ENCODE measurements at places on chromosomes 5 and 9.
A peak's percentile ranks its signal among the peaks of the same experiment; 100 is the strongest.

GRCh38 chr9:108823829-108824228, 32.0 kb downstream of the ACTL7B start:
- no peak overlapping the region for H3K27ac ChIP-seq
- H3K4me3 ChIP-seq = no peak overlapping the region
- no peaks in the 10 kb centered on the region for H3K4me1 ChIP-seq
- H3K36me3 ChIP-seq = no peaks in the 10 kb centered on the region

GRCh38 chr5:102807878-102808502, 52.9 kb downstream of the PAM start:
- H3K27me3 ChIP-seq = no peaks in the 10 kb centered on the region
- no peaks in the 10 kb centered on the region for H3K36me3 ChIP-seq
- no peak overlapping the region for H3K27ac ChIP-seq
- no peaks in the 10 kb centered on the region for H3K4me1 ChIP-seq

DNA sequence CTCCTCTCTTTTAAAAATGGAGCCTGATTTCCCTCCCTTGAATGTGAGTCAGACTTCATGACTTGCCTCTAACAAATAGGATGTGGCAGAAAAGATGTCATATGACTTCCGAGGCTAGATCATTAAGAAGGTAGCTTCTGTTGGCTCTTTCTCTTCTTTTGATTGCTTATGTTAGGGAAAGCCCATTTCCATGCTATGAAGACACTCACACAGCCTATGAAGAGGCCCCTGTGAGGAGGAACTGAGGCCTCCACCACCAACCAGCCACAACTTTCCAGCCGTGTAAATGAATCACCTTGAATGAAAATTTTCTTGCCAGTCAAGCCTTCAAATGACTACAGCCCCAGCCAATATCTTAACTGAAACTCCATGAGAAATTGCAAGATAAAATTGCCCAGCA, 413.4 kb downstream of the TMEM38B start:
- H3K27ac ChIP-seq = no peak overlapping the region
- no peak for DNase-seq
- H3K36me3 ChIP-seq = no peaks in the 10 kb centered on the region
- H3K27me3 ChIP-seq = no peaks in the 10 kb centered on the region
- no peaks in the 10 kb centered on the region for H3K4me1 ChIP-seq

DNA sequence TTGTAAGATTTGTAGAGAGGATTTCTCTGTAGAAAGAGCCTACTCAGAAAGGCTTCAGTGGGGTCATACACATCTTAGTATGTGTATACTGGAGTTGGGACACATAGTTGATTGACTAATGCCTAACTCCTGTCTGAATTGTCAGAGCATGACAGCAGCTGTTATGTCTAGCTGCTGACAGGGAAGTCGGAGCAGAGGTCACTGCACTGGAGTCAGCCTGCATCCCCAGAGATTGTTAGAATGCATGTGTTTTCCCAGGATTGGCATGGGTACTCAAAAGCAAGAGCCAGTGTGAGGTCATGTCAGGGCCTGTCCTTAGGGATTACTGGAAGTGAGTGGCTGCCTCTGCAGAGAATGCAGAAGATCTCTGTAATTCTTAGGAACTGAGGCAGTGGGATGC, 82.7 kb downstream of the ITGA1 start:
- H3K4me1 ChIP-seq = no peaks in the 10 kb centered on the region
- H3K27ac ChIP-seq = no peak overlapping the region
- no peaks in the 10 kb centered on the region for H3K27me3 ChIP-seq
- DNase-seq = no peak

GRCh38 chr5:3602785-3603502, 7.3 kb downstream of the IRX1 start:
- no peak for DNase-seq
- no peak overlapping the region for H3K4me3 ChIP-seq
- no peaks in the 10 kb centered on the region for H3K36me3 ChIP-seq
- peaks cover 71% of the 10 kb centered on the region for H3K27me3 ChIP-seq

DNA sequence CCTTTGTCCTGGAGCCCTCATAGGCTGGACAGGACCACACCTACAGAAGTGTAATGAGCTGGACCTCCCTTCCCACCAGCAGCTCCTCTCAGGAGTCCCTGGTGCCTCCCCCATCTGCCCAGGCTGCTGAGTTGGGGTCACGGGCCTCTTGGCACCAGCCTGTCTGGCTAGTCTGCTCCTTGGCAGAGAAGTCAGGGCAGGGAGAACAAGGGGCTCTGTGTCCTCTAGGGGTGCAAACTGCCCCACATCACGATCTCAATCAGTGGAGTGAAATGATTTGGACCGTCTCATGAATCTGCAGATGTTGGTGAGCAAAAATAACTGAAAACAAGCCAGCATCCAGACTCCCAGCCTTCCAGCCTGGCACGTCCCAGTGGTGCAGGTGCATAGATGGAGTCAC, 14.9 kb upstream of the GFPT2 start:
- H3K27ac ChIP-seq = no peak overlapping the region
- no peak overlapping the region for H3K4me3 ChIP-seq
- H3K27me3 ChIP-seq = no peaks in the 10 kb centered on the region
- H3K36me3 ChIP-seq = no peaks in the 10 kb centered on the region
- DNase-seq = no peak

GRCh38 chr5:38716516-38716915, 129.3 kb upstream of the OSMR start:
- no peaks in the 10 kb centered on the region for H3K36me3 ChIP-seq
- DNase-seq = no peak
- no peak overlapping the region for H3K4me3 ChIP-seq
- no peaks in the 10 kb centered on the region for H3K4me1 ChIP-seq

GRCh38 chr9:68838245-68838644, 133.2 kb downstream of the PIP5K1B start:
- H3K4me3 ChIP-seq = no peak overlapping the region
- H3K36me3 ChIP-seq = no peaks in the 10 kb centered on the region
- no peaks in the 10 kb centered on the region for H3K4me1 ChIP-seq
- H3K27ac ChIP-seq = no peak overlapping the region
- H3K27me3 ChIP-seq = no peaks in the 10 kb centered on the region
- no peak for DNase-seq

- H3K36me3 ChIP-seq = no peaks in the 10 kb centered on the region
- peaks cover 2% of the 10 kb centered on the region for H3K27me3 ChIP-seq
- no peak overlapping the region for H3K27ac ChIP-seq
- no peak overlapping the region for H3K4me3 ChIP-seq
- DNase-seq = no peak
- no peaks in the 10 kb centered on the region for H3K4me1 ChIP-seq
Observed at GRCh38 chr5:142644640-142645361, 41.1 kb downstream of the FGF1 start.

DNA sequence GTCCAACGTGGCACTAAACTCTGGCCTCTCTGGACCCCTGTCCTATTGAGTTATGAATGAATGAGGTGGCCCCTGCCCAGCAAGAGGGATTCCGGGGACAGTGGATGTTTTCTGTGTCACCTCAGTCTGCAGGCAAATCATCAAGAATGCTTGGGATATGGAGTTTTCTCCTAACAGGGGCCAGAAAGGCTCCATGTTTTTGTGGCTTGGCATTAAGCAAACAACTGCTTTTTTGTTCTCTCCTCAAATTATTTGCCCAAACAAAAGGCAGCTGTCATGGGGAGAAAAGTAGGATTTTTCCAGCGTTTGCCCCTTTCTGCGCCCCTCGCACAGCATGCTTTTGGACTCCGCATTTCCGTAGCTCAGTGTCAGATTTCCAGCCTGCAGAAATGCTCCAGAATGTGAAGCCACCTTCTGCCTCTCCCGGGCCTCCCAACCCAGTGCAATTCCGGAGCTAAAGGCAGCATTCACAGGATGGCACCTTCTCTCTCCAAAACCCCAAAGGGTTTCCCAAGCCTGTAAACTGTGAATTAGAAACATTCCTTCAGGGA, 553.3 kb downstream of the CCDC171 start:
- H3K4me1 ChIP-seq = no peaks in the 10 kb centered on the region
- H3K36me3 ChIP-seq = no peaks in the 10 kb centered on the region
- DNase-seq = no peak
- no peak overlapping the region for H3K27ac ChIP-seq

- H3K4me1 ChIP-seq = peaks cover 37% of the 10 kb centered on the region
- peaks cover 35% of the 10 kb centered on the region for H3K36me3 ChIP-seq
- H3K4me3 ChIP-seq = peak within 1 kb of the TSS; percentile 95
- peak within 1 kb of the TSS; percentile 96 for H3K27ac ChIP-seq
Observed at GRCh38 chr9:137618105-137619067, at the start of gene EHMT1. Gene EHMT1 (plus strand): TSS chr9:137619005. CDS start chr9:137619029, 24 bp downstream.

DNA sequence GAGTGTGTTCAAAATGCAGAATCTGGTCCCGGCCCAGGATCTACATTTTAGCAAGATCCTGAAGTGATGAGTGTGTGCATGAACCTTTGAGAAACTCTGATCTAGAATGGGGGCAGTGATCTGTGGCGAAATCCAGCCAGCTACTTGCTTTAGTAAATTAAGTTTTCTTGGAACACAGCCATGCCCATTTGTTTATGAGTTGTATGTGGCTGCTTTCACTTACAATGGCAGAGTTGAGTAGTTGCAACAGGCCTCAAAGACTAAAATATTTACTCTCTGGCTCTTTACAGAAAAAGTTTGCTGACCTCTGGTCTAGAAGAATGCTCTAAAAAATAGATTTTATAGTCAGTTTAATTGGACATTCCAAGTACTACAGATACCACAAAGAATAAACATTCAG, 588.3 kb downstream of the BNC2 start:
- no peak overlapping the region for H3K4me3 ChIP-seq
- H3K4me1 ChIP-seq = no peaks in the 10 kb centered on the region
- DNase-seq = no peak
- no peaks in the 10 kb centered on the region for H3K36me3 ChIP-seq

- H3K4me3 ChIP-seq = no peak overlapping the region
- DNase-seq = no peak
- no peaks in the 10 kb centered on the region for H3K27me3 ChIP-seq
- peaks cover 12% of the 10 kb centered on the region for H3K4me1 ChIP-seq
Observed at GRCh38 chr5:1093361-1093760, 18.5 kb downstream of the SLC12A7 start.

DNA sequence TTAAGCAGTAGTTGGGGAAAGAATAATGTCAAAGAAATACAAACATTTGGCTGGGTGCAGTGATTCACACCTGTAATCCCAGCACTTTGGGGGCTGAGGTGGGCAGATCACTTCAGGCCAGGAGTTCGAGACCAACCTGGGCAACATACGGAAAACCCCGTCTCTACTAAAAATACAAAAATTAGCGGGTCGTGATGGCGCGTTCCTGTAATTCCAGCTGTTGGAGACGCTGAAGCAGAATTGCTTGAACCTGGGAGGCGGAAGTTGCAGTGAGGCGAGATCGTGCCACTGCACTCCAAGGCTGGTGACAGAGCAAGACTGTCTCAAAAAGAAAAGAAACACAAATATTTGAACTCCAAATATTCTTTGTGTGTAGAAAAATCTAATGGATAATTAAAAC, 4.7 kb downstream of the MATR3 start:
- no peak overlapping the region for H3K4me3 ChIP-seq
- H3K4me1 ChIP-seq = peaks cover 52% of the 10 kb centered on the region
- no peaks in the 10 kb centered on the region for H3K27me3 ChIP-seq

DNA sequence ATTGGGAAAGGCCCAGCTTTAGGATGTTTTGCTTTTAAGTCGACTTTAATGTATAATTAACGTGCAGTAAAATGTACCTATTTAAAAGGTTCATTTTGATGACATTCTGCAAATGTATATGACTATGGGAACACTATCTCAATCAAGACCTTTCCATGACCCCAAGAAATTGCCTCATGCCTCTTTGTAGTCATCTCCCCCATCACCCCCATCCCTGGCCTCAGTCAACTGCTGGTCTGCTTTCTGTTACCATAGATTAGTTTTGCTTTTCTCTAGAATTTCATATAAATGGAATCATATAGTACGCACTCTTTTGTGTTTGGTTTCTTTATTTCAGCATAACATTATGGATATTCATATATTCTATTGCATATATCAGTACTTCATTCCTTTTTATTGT, 80.7 kb upstream of the C9orf72 start:
- H3K4me3 ChIP-seq = no peak overlapping the region
- H3K4me1 ChIP-seq = no peaks in the 10 kb centered on the region
- H3K27me3 ChIP-seq = no peaks in the 10 kb centered on the region
- no peaks in the 10 kb centered on the region for H3K36me3 ChIP-seq
- no peak overlapping the region for H3K27ac ChIP-seq
- no peak for DNase-seq

DNA sequence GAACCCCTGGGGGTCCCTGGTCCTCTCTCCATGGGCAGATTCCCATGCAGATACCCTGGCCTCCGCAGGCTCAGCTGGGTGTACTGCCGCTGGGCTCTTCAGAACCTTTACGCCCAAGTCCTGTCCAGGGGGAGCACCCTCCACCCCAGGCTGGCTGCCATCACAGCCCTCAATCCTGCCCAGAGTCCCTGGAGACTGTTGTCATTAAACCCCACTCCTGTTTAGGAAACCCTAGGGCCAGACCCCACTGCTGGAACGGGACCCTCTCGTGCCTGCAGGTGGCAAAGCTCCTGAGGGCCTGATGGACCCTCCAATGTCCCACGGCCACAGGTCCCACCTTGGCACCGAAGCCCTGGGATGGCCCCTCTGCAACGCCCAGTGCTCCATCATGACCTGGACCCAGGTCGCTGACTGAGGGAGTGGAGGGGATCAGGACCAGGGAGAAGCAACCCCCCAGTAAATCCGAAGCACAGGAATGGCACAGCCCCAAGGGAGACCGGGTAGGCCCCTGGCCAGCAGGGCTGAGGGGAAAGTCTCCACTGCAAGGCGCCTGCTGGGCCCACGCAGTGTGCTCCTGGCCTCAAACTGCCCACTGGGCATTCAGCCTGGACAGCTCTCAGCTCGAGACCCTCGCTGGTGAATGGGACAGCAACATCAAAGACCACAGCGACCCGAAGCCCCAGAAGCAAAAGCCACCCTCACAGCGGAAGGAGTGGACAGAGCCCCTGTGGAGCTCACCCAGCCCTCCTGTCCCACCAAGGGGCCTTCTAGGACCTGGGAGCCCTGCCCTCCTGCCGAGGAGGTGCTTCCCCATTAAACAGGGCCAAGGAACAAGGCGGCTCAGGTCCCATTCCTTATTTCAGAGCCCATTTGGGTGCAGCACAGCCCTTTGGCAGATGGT, 8.3 kb downstream of the ZDHHC11B start:
- no peak overlapping the region for H3K27ac ChIP-seq
- H3K36me3 ChIP-seq = no peaks in the 10 kb centered on the region
- no peak for DNase-seq
- no peaks in the 10 kb centered on the region for H3K27me3 ChIP-seq
- H3K4me3 ChIP-seq = no peak overlapping the region

GRCh38 chr5:140550147-140551079, 3.0 kb downstream of the EIF4EBP3 start:
- H3K36me3 ChIP-seq = peaks cover 39% of the 10 kb centered on the region
- no peaks in the 10 kb centered on the region for H3K27me3 ChIP-seq
- H3K4me3 ChIP-seq = no peak overlapping the region
- H3K4me1 ChIP-seq = peaks cover 40% of the 10 kb centered on the region
- DNase-seq = no peak

GRCh38 chr5:54156577-54156976, 153.8 kb downstream of the ARL15 start:
- H3K27ac ChIP-seq = no peak overlapping the region
- DNase-seq = no peak
- H3K36me3 ChIP-seq = no peaks in the 10 kb centered on the region
- no peaks in the 10 kb centered on the region for H3K27me3 ChIP-seq

- no peaks in the 10 kb centered on the region for H3K36me3 ChIP-seq
- peaks cover 5% of the 10 kb centered on the region for H3K27me3 ChIP-seq
- H3K4me3 ChIP-seq = no peak overlapping the region
- no peaks in the 10 kb centered on the region for H3K4me1 ChIP-seq
Observed at GRCh38 chr9:120310035-120310434, 269.9 kb downstream of the CDK5RAP2 start.

- no peak overlapping the region for H3K4me3 ChIP-seq
- DNase-seq = no peak
- no peak overlapping the region for H3K27ac ChIP-seq
Observed at GRCh38 chr5:88355490-88356050, 86.9 kb upstream of the TMEM161B start.

GRCh38 chr5:160824301-160825001, 27.6 kb downstream of the ATP10B start:
- no peak overlapping the region for H3K4me3 ChIP-seq
- H3K4me1 ChIP-seq = no peaks in the 10 kb centered on the region
- DNase-seq = no peak
- H3K27me3 ChIP-seq = no peaks in the 10 kb centered on the region
- H3K36me3 ChIP-seq = no peaks in the 10 kb centered on the region

All from CD4-positive, alpha-beta T cell (primary cell).